ENCODE measurements at places on chromosomes 12 and 14.

GRCh38 chr14:68636597-68636996 is 156.3 kb downstream of the ZFP36L1 start:
- DNase-seq = no peak

DNA sequence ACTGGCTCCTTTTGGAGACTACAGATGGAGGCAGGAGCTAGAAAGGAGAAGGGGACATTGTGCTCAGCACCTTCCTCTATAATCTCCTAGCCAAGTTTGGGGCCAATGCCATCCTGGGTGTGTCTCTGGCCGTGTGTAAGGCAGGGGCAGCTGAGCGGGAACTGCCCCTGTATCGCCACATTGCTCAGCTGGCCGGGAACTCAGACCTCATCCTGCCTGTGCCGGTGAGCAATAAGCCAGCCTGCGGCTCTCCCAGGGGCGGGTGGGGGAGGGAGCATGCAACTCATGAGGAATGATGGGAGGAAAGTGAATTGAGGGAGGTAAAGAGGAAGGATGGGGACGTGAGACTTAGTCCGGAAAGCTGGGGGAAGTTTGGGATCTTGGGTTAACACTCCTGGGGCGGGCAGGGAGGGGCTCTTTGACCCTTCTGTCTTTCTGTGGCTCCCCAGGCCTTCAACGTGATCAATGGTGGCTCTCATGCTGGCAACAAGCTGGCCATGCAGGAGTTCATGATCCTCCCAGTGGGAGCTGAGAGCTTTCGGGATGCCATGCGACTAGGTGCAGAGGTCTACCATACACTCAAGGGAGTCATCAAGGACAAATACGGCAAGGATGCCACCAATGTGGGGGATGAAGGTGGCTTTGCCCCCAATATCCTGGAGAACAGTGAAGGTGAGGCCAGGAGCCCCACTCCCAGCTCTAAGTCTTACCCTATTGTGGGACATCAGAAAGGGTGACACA is 3.3 kb downstream of the ENO2 start:
- no peak for DNase-seq

- peak; percentile 5 for DNase-seq
Measured at GRCh38 chr12:65602610-65603295, 221.5 kb upstream of the HMGA2 start.

GRCh38 chr12:122096591-122097149 is 18.1 kb downstream of the MLXIP start:
- DNase-seq = no peak

DNA sequence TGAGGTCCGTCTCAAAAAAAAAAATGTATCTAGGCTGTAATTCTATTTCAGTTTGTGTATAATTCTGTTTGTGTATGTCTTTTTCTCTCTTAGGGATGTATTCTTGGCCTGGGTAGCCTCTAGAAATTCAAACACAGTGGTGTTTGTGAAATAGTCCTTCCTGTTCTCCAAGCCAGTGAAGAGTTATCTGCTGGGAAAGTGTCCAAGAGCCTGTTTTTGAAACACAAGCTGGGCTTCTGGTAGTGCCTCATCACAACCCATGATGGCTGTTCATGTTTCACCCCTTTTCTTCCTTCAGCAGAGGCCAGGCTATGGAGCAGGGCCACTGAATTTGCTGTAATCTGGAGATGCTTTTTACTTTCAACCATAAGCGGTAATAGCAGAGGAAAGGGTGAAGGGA is 14.7 kb downstream of the METTL3 start:
- no peak for DNase-seq

DNA sequence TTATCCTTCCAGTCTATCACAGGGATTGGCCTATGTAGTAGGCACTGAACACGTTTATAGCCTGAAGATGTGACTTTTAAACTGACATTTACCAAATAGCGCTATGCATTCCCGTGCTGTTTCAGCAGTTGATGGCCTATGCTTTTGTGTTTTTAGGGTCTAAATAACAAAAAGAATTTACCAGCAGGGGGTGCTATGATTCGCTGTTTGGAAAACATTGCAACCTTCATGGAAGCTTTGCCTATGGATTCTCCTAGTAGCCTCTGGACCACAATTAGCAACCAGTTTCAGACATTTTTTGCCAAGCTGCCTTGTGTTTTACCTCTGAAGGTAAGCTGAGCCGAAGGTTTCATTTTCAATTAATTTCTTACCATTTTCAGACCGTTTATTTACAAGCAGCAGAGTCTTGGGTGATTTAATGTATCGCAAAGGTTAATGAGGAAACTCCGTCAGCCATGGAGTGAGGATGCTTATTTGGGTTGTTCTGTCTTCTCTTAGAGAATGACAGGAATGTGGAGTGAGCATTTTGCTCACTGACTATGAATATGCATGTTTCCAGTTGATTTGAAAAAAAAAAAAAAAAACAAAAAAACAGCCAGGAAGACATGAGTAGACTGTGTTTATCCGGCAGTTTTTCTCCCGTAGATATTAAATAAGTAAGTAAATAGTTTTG is 133.1 kb downstream of the PRIMA1 start:
- DNase-seq = peak; percentile 10

GRCh38 chr14:105214324-105214915 is 33.3 kb upstream of the NUDT14 start:
- DNase-seq = no peak

- DNase-seq = no peak
Measured at GRCh38 chr12:24038211-24038997, 88.9 kb upstream of the SOX5 start.

- DNase-seq = no peak
Measured at GRCh38 chr14:92555465-92556111, 42.0 kb downstream of the RIN3 start.

GRCh38 chr12:131287015-131287937 is 333.6 kb downstream of the ADGRD1 start:
- DNase-seq = no peak

DNA sequence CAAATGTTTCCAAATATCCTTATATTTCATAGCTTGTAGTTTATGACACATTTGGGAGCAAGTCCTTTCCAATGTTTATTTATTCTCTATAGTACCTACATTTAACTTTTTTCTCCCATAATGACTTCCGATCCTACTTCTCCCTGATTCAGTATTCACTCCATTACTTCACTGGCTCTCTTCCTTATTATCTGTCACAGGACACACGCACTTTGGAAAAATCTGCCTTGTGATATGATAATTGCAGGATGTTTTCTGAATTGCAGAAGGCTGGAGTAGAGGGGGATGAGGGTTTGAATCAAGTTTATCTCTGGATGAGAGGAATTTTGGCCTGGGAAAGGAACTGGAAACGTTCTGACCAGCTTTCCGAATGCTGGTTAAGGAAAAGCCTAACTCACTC is 75.0 kb downstream of the HMGA2 start:
- DNase-seq = no peak

- DNase-seq = no peak
Measured at GRCh38 chr12:106551410-106551809, 31.4 kb upstream of the RFX4 start.

DNA sequence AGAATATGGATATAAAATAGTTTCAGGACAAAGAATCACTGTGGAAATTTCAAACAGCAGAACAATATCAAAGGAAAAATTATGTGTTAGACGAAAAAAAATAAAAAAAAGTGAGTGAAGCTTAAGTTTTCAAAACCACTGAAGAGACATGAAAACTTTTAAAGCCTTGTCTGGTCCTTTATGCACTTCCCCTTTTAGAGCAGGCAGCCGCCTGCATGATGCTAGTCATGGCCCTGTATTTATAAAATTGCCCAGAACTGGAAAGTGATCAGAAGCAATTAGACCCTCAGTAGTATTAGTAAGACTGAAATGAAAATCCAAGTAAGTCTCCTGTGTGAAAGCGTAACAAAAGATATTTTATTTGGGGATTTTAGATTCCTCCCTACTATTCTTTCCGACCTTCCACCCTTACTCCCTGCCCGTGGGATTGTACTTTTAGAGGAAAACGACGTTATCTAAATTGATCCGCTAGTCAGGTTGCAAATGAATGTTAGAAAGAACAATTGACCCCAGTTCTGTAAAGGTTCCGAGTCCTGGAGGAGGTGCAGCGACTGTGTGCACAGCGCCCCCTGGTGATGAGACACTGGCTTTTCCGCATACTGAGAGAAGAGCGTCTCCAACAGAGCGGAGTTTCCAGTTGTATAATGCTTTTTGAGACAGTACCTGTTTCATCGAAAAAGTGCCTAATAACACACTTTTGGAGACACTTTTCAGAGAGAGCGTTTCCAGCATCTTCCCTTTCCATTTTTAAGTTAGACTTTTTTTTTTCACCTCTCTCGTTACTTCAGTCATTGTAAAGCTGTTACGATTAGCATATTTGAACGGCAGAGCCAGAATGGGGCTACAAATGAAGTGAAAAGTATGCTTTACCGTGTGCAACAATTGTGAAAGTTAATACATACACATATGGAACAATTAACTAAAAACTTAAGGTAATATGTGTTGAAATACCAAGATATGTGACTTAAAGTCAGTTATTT is 12.4 kb downstream of the MGST1 start:
- no peak for DNase-seq

- DNase-seq = no peak
Measured at GRCh38 chr14:66884149-66884548, 305.1 kb upstream of the GARIN2 start.

DNA sequence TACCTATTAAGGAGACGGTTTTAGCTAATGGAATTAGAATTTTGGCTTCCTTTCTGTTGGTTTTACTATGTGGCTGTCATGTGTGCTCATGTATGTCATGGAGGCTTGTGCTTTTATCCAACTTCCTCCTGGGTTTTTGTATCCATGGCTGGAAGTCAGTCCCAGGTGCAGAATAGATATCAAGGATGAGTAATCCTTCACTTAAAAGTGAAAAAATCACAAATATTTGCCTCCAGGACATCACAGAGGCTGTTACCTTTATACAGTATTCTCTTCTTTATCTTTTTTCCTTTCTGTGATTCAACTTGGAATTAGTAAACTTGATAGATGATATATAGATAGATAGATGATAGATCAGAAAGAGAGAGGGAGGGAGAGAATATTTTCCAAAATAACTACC is 706.8 kb downstream of the GALC start:
- no peak for DNase-seq

- DNase-seq = no peak
Measured at GRCh38 chr14:22003461-22003860, 329.8 kb upstream of the OR4E1 start.

GRCh38 chr14:95185033-95185766 is 27.9 kb upstream of the DICER1 start:
- no peak for DNase-seq

- no peak for DNase-seq
Measured at GRCh38 chr12:2673966-2674810, 120.6 kb upstream of the FKBP4 start.

- no peak for DNase-seq
Measured at GRCh38 chr14:51544471-51544870, 107.2 kb upstream of the FRMD6 start.

DNA sequence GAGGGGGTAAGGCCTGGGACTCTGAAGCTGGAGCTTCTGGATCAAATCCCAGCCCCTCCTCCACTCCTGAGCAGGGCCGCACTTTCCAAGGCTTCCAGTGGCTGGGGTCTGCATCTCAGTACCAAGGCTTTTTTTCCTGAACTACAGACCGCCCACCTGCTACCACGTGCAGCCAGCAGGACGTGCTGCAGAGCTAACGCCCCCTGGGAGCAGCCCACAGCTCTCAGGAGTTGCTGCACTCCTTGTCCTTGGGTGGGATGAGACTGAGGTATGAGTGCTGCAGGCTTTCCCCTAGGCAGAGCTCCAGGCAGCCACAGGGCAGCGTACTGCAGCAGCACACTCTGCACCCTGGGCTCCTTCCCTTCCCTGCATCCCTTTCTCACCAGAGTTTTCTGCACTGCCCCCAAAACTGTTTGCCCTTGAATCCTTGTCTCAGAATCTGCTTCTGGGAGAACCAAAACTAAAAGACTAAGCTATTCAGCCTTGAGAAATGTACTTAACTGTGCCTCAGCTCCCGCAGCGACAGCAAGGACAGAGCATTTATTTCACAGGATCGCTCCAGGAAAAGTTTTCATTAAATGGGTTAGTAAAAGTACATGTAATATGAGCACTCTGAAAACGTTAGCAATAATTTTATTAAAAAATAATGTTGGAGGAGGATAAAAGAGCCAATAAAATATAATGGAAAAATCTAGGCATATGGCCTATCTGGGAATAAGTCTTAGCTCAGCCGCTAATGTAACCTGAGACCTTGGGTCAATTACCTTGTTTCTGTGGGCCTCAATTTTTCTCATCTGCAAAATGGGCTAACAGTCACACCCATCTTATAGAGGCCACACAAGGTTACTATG is 25.5 kb downstream of the RBM19 start:
- DNase-seq = no peak

- no peak for DNase-seq
Measured at GRCh38 chr14:27528328-27528727, 930.5 kb upstream of the NOVA1 start.

DNA sequence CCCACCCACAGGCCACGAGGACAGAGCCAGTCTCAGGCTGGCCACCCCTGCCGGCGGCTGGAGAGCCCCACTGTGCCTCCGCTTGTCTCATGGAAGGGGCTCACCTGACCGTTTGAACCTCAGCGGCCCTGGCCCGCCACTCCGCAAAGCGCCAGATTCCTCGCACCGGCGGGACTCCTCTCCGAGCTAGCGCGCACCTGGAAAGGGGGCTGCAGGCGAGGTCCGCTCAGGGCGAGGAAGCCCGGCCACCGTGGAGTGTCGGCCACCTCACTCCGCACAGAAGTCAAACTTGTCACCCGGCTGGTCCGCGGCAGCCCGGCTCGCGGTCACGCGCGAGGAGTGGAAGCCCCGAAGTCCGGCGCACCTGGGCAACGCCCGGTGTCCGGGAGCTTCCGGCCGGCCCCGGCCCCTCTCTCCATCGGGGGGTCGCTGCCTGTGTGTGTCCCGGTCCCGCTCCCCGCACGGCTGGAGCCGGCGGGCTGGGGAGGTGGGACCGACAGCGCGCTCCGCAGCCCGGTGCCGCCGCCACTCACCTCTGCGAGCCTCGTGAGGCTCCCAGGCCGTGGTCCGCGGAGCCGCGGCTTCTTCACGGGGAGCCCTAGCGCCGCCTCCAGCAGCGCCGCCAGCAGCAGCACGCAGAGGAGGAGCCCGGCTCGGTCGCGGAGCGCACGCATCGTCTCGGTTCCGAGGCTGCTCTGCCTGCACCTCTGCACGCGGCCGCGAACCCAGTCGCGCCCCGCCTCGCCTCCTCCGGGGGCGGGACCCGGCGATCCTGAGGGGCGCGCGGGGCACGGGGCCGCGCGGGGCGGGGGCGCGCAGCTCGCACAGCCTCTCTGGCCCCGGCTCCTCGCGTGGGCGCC is at the start of gene ISM2:
TSS of gene ISM2 (minus strand) at position 697 of the 860 bp plus-strand sequence. CDS start at position 674, 23 bp downstream.
- DNase-seq = peak; percentile 13

DNA sequence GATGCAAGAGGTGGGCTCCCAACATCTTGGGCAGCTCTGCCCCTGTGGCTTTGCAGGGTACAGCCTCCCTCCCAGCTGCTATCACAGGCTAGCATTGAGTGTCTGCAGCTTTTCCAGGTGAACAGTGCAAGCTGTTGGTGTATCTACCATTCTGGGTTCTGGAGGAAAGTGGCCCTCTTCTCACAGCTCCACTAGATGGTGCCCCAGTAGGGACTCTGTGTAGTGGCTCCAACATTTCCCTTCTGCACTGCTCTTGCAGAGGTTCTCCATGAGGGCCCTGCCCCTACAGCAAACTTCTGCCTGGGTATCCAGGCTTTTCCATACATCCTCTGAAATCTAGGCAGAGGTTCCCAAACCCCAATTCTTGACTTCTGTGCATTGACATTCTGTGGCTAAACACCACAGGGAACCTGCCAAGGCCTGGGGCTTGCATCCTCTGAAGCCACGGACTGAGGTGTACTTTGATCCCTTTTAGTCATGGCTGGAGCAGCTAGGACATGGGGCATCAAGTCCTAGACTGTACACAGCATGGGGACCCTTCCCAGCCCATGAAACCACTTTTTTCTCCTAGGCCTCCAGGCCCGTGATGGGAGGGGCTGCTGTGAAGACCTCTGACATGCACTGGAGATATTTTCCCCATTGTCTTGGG is 24.0 kb upstream of the SLC38A1 start:
- no peak for DNase-seq

Measured in CD4-positive, alpha-beta T cell treated with Interleukin-2 at 100 ng/mL for 4 hours (primary cell).